HCT116 (cell line): ENCODE measurements at places on chromosomes 12 and 14.

DNA sequence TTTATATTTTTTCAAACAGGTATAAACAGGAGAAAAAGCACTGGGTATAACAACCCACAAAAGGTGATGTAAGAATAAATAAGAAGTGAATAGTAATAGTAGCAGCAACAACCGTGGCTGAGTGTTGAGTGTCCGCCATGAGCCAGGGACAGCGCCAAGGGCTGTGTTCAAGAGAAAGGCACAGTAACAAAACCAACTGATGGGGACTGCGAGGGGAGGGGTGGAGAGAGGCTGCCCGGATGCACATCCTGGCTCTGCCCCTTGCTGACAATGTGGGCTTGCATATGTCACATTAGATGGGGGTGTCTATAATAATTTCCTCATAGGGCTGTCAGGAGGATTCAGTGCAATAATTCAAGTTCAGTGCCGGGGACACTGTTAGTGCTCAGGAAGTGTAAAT is 912.4 kb downstream of the VRK1 start:
- no peak for DNase-seq

DNA sequence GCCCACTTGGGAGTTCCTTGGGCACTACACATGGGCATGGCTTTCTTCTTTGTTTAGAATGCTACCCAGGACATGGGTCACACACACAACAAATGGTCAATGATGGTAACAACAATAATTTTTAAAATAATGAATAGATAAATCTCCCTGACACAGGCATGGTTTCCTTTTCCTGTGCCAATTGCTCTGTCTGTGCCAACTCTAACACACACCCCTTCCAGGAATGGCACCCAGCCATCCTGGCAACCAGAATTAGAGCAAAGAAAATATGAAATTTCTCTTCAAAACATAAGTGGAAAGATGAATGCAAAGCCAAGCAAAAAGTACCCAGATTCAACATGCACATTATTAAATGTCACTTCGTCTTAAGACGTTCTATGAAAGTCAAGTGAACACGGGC is 104.9 kb upstream of the SOX5 start:
- no peak for DNase-seq

DNA sequence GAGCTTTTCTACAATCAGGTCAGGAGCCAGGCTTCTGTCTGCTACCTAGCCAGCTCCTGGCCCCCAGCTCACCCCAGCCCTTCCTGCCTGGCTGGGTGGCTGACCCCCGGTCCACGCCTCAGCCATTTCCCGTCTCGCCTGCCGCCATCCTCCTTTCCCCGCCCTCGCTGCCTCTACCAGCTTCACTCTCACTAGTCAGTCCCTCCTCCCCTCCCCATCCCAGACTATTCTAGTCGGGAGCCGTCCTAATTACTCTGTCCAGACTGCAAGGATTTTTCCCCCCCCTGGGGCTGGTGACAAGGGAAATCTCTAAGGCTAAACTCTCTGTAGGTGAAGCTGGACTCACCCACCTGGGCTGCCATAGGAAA is 825 bp downstream of the DHH start:
- no peak for DNase-seq

DNA sequence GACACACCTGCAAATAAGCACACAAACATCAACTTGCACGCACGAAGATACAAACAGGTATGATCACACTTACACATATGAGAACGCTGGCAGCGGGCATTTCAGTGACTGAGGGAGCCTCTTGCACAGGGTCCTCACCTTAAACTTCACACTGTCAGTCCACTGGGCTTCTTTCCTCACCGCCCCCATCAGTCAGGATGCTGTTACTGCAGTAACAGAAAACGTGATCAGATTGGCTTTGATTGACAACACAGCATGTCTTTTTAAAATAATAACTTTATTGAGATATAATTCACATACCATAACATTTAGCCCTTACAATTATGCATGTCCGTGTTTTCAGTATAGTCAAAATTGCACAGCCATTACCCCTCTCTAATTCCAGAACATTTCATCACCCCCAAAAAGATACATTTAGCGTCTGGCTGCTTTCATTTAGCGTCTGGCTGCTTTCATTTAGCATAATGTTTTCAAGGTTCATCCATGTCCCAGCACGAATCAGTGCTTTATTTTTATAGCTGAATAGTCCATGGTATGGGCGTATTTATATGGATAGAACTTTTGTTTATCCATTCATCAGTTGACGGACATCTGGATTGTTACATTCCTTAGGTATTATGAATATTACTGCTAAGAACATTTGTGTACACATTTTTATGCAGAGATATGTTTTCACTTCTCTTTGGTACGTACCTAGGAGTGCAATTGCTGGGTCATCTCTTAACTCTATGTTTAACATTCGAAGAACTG is 8.4 kb downstream of the CCDC197 start:
- DNase-seq: no peak

- no peak for DNase-seq
Observed at GRCh38 chr14:69708586-69709560, 58.1 kb upstream of the SRSF5 start.
